Activated CD4-positive, CD25-positive, alpha-beta regulatory T cell (primary cell): ENCODE measurements at places on chromosomes 2 and 18.

DNA sequence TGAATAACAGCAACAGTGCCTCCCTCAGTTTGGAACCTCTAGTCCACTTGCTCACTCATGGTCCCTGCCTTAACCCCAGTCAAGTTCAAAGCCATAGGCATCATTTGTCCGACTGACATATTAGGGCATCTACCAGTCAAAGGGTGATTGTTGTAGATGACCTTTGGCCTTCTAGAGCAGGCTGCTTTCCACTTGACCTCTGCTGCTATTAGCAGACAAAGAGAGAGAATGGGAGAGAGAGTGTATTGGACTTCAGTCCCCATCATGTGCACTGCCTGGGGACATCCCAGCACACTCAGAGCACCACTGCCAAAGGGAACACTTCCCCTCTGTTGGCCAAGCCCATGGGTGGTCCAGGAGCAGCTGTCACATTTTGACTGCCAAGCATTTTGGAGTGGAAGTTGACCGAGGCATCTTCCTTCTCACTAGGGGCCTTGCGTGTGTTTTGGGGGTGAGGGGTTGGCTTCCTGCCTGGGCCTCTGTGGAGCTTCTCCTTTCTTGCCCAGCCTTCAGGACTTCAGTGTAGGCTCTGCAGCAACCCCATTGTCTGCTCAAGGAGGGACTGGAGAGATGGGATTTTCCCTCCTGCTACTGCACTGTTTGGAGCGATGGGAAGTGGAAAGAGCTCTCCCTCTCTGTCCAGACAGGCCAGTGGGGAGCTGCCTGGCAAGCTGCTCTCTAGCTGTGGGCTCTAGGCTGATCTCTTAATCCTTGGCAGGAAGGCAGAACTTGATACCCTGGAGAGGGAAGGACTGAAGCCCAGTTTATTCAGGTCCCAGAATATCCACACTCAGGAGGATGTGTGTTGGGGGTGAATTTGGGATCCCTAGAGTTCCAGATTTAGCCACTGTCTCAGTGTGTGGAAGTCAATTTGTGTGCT is 68.1 kb downstream of the TMEM247 start:
- DNase-seq, result no peak

DNA sequence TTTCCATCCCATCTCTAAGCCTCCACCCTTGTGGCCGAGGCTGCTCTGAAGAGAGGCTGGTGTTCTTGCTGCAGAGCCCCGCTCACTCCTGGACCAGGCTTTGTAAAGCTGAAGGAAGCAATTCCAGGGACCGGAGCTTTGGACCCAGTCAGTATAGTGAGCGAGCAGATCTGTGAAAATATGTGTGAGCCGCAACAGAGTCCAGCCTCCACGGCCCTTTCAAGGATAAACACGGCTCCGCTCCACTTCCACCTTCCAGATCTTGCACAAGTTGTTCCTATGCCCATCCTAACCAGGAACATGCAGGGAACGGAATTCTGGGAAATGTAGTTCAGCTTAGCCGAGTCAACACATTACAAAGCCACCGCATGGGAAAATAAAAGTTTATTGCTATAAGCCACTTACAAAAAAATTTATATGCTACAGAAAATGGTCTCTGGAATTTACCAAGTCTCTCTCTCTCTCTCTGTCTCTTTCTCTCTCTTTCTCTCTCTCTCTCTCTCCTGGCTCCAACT is 151.7 kb upstream of the ZNF521 start:
- no peak for DNase-seq

DNA sequence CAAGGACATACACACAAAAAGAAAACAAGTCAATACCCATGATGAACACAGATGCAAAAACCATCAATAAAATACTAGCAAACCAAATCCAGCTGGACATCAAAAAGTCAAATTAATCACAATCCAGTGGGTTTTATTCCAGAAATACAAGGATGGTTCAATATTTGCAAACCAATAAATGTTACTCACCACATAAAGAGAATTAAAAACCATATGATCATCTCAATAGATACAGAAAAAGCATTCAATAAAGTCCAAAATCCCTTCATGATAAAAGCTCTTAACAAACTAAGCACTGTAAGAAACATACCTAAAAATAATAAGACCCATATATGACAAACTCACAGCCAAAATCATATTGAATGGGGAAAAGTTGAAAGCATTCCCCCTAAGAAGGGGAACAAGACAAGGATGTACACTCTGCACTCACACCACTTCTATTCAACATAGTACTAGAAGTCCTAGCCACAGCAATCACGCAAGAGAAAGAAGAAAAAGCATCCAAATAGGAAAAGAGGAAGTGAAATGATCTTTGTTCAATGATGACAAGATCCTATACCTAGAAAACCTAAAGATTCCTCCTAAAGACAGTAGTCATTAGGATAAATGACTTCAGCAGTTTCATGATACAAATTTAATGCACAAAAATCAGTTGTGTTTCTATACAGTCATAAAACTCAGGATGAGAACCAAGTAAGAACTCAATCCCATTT is 62.6 kb downstream of the TRAPPC8 start:
- no peak for DNase-seq

GRCh38 chr2:154556607-154557006 is 141.9 kb upstream of the KCNJ3 start:
- no peak for DNase-seq

- DNase-seq, result no peak
Measured at GRCh38 chr18:28177828-28178635, 1.1 kb upstream of the CDH2 start.

DNA sequence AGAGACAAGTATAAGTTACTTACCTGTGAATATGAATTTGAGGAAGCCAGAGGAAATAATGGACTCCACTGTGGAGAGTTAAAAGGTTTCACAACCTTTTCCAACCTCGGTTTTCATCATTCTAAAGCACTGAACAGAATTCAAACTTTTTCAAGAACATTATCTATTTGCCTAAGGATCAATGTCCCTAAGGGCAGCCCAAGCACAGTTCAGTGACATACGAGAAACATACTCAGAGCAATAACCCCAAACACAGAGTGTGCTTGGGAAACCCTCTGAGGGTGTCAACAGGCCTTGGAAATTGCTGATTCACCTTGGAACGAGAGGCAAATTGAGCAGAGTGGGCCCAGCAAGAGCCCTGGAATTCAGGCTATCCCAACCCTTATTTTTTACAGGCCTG is at the start of gene ABCB11:
Gene ABCB11 (minus strand): TSS at position 123 of the 400 bp plus-strand sequence. CDS start 13,199 bp downstream, outside the sequence.
- no peak for DNase-seq
